ENCODE measurements at places on chromosomes 12 and 14. TPM values are rescaled to one million over a fixed set of nuclear protein-coding genes. Genes with fewer than 3 reads are reported as not detected.
A peak's percentile ranks its signal among the peaks of the same experiment; 100 is the strongest.

Gene SLC17A8
- 1.1 TPM for polyA plus RNA-seq

DNA sequence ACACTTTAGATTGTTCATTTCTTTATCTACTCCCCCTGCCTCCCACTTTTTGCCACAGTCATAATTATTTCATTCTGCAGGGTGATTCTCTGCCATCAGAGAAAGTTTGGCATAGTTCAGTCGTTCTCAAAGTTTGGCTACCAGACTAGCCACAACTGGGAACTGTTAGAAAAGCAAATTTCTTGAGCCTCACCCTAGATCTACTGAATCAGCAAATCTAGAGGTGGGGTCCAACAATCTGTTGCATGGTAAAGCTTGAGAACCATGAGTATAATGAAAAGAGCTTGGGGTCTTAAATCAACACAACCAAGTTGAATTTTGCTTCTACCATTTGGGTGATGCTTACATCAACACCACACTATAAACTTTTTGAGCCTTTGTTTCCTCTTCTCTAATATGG, 172.7 kb downstream of the NRXN3 start:
- no peak for DNase-seq

- no peak for DNase-seq
Observed at GRCh38 chr12:47491516-47492305, 214.1 kb downstream of the RPAP3 start.

Gene PTPRO
- 1.1 TPM for polyA plus RNA-seq

Gene BMP4
- polyA plus RNA-seq: 15.2 TPM

DNA sequence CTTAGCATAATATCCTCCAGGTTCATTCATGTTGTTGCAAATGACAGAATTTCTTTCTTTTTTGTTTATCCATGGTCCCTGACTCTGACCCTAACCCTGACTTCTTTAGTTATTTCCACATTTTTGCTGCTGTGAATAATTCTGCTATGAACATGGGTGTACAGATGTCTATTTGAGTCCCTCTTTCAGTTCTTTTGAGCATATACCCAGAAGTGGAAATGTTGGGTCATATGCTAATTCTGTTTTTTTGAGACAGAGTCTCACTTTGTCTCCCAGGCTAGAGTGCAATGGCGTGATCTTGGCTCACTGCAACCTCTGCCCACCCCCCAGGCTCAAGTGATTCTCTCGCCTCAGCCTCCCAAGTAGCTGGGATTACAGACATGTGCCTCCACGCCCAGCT, 33.1 kb downstream of the KNTC1 start:
- DNase-seq: no peak

DNA sequence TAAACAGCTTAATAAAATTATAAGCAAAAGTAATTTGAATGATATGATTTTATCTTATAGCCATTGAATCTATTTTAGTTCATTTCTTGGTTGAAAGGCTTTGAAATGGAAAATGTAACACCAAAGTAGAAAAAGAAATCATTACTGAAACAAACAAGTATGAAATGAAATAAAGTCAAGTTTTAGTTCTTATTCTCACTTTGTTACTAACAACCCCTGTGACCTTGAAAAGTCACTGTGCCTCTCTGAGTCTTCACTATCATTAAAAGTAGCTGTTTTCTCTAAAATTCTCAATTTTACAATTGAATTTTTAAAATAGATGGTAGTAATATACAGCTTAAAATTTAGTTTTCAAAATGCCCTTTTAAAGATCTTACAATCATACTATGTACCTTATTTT, 32.4 kb upstream of the SLC17A8 start:
- no peak for DNase-seq

Gene RASAL1
- polyA plus RNA-seq: 0.08 TPM

DNA sequence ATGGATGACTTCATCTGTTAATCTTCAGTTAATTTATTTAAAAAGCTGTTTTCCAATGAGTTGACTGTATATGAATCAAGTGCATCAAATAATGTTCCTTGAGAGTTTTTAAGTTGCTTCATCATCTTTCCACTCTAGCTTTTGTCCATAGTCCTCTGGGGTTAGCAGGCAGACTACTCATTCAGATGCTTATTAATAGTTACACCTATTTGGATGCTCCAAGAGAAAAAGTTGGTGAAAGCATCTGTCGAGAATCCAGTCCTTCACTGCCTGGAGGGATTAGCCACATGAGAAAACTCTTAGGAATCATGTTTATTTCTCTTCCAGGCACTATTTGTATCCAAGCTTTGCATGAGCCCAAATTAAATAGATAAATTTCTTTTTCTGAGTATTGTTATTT, 70.2 kb downstream of the DACT1 start:
- DNase-seq: peak; percentile 80

DNA sequence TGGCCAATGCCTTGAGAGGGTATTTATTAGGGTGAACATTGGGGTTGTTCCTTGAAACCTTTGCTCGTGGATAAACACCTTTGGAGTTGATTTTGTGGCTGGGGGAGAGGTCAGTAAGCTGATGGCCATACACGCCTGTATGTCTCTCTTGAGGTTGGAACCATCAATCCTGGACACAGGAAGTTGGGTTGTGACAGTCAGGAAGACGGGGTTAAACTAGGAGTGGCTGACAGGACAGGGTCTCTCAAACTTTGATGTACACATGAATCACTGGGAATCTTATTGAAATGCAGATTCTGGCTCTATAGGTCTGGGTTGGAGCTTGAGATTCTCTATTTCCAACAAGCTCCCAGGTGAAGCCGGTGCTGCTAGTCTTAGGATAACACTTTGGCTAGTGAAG, 12.8 kb upstream of the WSCD2 start:
- DNase-seq: no peak

GRCh38 chr14:92917041-92917940, 5.7 kb upstream of the CHGA start:
- DNase-seq: no peak
